Stimulated activated CD4-positive, alpha-beta T cell treated with anti-CD3 and anti-CD28 coated beads, Interleukin-2, amount 100 ng/mL, for 24 hours (primary cell): ENCODE measurements at places on chromosomes 13 and 19.

- no peak for DNase-seq
Measured at GRCh38 chr13:90403330-90404082, 944.0 kb upstream of the MIR17HG start.

- no peak for DNase-seq
Measured at GRCh38 chr19:16518483-16519229, 22.5 kb downstream of the C19orf44 start.

GRCh38 chr19:7744199-7744786 lies 3.0 kb downstream of the CD209 start:
- DNase-seq, result no peak

GRCh38 chr13:99864627-99864990 lies 107.0 kb downstream of the ZIC5 start:
- DNase-seq, result no peak

DNA sequence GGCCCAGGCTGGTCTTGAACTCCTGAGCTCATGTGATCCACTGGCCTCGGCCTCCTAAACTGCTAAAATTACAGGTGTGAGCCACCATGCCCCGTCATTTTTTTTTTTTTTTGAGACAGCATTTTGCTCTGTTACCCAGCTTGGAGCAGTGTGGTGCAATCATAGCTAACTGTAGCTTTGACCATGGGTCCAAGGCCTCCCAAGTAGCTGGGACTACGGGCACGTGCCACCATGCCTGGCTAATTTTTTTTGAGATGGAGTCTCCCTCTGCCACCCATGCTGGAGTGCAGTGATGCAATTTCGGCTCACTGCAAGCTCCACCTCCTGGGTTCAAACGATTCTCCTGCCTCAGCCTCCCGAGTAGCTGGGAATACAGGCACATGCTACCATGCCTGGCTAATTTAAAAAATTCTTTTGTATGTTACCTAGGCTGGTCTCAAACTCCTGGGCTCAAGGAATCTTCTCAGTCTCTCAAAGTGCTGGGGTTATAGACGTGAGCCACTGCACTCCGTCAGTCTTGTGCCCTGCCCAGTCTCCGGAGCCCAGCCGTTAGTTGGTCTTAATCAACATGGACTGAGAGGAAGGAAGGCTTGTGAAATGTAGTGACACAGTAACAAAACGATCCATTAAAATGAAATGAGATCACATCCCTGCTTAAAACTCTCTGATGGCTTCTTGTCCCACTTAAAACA lies 1.4 kb upstream of the LRG1 start:
- DNase-seq, result no peak

DNA sequence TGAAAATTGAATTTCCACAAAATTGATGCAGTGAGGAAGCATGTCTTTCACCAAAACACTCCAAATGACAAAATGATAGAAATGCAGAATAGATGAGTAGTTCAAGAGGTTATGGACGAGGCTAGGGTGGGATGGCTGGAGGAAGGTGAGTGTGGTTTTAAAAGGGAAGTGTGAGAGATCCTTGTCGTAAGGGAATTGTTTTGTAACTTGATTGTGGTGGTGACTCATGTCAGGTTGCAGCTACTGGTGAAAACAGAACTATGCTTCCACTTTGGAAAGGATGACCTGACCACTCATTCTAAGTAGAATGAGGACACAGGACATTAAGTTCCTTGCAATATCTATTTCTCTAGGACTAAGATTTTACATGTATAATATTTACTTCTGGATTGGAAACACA lies 345.7 kb downstream of the MTUS2 start:
- no peak for DNase-seq

DNA sequence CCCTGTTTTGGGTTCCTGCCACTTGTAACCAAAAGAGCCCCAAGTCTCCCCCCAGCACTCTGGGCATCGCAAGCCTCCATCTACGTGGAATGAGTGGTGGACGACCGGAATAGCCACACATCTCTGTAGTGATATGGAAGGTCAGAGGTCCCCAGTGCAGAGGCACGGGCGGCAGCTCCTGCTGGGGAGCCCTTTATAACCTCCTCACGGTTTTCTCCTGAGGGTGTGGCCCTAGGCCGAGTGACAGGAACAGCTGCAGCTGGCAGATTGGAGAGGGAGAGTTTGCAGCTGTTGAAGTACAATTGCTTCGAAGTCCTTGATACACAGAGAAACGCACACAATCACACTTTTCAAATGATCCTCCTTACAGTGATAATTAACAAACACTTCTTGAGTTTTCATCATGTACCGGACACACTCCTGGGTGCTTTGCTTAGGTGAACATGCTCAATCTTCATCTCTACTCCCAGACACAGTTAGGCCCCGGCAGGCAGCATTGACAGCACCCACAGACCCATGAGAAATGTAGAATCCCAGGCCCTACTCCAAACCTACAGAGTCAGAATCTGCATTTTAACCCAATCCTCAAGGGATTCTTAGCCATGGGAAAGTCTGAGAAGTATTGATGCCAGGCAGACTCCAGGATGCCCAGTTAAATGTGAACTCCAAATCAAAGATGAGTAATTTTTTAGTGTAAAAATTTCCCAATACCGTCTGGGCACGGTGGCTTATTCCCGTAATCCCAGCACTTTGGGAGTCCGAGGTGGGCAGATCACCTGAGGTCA lies 4.9 kb upstream of the ZNF787 start:
- DNase-seq, result no peak

DNA sequence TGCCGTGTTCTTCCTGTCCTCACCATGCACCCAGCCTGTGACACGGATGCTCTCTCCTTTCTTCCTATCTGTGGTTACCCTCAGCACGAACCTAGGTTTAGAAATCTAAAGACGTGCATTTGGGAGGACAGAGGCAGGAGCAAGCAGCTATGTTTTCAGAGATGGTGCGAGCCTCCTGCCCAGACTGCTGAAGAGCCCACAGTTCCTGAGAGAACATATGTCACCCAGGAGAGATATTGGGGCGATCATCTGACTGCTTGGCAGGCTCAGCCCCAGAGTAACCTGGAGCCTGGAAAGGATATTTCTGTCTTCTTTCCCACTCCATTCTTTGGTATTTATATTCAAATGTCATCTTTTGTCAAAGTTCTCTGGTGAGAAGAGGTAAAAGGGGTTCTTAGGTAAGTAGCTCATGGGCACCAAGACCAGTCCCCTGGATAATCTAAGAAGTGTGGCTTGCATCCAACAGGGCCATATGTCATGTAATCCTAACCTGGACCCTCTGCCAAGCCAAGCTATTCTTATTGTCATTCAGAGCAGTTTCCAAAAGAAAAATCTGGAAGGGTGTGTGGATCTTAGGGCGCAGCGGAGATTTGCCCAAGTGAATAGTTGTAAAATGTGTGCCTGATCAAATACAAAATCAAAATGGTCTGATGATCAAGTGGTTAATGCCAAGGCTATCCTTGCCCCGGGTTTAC lies 59.5 kb downstream of the FGF9 start:
- DNase-seq, result no peak

DNA sequence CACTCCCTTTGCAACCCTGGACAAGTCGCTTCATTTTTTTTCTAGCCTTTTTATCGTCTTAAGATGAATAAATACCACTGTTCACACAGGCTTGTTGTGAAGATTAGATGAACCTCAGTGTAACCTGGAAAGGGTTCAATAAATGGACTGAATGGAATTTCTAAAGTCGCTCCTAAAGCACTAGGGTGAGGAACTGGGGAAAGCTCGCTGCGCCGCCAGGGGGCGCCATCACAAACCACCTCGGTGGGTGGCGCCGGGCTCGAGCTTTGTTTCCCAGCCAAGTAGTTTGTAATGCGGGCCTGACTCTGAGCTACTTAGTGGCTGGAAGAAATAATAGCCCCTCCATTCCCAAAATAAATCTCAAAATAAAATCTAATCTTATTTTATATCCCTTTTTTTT lies 2.2 kb upstream of the CEACAM6 start:
- peak; percentile 86 for DNase-seq

- no peak for DNase-seq
Measured at GRCh38 chr13:48181482-48182145, 51.4 kb upstream of the ITM2B start.

- no peak for DNase-seq
Measured at GRCh38 chr13:94342436-94343242, 136.8 kb downstream of the DCT start.

GRCh38 chr19:39212375-39212742 lies 8.3 kb upstream of the SYCN start:
- DNase-seq, result peak; percentile 67

DNA sequence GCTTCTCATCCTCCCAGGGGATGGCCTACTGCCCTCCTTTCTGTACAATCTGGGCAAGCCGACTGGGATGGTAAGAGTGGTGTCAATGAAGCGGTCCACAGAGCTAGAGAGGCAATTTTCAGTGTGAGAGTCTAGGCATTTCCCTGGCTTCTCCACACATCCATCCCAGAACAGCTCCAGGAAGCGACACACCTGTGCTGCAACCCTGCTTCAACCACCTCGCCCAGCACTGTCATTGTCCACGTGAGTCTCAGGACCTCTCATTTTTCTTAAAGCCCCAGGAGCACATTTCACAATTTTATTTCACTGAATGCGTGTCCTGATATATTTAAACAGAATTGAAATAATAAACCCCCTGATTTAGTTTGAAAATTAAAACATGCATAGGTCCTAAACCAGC lies 15.5 kb upstream of the UBL3 start:
- no peak for DNase-seq

GRCh38 chr13:109704771-109705635 lies 81.4 kb downstream of the IRS2 start:
- DNase-seq, result no peak

DNA sequence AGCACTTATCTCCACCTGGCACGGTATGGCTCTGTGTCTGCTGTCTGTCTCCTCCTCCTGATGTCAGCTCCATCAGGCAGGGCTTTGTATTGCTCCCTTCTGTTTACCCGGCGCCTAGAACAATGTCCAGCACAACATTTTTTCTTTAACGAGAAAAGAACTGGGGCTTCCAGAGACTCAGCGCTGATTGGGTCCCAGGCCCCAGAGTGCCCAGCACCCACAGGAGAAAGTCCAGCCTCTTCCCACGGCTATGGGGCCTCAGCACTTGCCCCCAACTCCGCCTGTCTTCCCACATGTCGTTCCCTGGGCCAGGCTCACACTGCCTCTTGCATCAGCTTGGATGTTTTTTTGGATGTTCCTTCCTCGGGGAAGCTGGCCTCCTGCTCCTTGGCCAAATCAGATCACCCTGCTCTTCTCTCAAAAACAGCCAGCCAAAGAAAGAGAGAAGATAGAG lies 6.9 kb downstream of the MYPOP start:
- DNase-seq, result no peak
